ENCODE measurements at places on chromosomes 13 and 19.

DNA sequence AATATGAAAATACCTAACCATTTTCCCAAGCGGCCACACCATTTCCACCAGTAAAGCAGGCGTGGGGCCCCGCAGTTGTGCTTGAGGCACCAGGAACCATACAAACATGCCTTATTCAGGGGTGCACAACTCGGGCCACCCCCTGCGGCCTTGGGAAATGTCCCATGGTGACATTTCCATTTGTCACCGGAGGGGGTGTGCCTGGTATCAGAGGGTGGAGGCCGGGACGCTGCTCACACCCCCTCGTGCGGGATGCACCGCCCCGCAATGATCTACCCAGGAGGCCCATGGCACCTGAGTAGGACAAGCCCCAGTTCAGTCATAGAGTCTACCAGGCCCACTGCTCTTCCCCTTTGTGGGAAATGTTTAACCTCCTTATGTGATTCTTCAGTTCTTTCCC lies 218.8 kb downstream of the TEX29 start:
- no peak for DNase-seq

DNA sequence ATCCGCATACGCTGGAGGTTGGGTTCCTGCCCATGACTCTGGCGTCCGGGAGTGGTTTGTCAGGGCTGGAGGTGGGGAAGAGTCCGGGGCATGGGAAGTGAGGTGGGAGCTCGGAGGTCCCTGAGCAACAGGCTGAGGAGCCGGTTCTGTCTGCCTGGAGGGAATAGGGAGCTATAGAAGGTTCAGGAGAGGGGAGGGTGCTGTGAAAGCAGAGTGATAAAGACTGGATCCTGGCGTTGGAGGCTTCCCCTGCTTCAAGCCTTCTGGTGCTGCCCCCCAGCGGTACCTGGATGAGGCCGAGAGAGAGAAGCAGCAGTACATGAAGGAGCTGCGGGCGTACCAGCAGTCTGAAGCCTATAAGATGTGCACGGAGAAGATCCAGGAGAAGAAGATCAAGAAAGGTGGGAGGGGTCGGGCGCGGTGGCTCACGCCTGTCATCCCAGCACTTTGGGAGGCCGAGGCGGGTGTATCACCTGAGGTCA lies 2.6 kb downstream of the HMG20B start:
- DNase-seq, result no peak

- peak; percentile 73 for DNase-seq
Measured at GRCh38 chr13:23427342-23427843, 6.1 kb downstream of the SACS start.

DNA sequence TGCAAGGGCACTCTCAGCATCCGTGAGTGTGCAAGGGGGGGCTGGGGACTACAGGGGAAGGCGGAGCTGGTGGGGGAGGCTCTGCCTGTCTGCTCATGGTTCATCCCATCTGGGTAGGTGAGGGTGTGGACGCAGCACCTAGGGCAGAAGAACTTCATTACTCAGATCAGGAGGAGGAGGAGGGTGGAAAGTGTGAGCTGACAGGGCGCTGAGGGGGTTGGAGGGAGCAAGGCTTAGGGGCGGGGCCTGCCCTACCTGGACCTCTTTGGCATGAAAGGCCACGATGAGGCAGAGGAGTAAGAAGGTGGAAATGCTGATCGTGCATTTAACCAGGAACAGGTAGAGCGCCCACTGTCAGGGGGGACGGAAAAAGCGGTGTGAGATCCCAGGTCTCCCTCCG lies 4.5 kb downstream of the KCNN4 start:
- no peak for DNase-seq

- DNase-seq, result no peak
Measured at GRCh38 chr13:80962173-80962572, 621.2 kb upstream of the SPRY2 start.

- DNase-seq, result no peak
Measured at GRCh38 chr19:56137405-56137804, 3.7 kb upstream of the ZNF444 start.

DNA sequence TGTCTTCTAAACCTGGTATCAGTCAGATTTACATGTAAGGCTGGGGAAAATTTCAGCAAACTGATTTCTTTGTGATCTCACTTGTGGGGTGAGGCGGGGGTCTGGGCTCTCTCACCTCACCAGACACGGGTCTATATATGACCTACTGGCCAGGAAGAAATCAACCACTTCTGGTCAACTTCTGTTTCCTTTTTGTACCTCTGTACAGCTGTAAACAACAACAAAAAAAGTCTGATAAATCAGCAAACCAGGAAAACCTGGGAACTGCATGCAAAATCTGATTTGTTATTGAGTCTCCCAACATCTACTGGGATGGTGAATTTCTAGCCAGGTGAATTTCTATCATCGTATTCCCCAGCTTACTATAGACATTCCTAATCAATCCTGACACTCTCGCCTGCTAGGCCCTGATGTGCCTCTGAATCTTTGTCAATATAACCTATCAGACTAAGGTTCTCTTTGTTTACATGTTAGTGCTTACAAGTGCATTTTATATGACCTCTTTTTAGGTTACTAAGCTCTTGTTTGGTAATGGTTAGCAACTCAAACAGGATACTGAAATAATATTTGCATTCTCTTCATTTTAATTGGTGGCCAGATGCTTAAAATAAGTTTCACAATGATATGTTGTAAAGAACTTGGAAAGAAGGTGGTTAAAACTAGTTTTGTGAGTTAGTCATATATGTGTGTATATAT lies 77.7 kb downstream of the LRRC63 start:
- no peak for DNase-seq

GRCh38 chr13:30502237-30502636 lies 36.5 kb upstream of the HMGB1 start:
- DNase-seq, result no peak

- DNase-seq, result no peak
Measured at GRCh38 chr13:113129921-113130750, 7.5 kb downstream of the F10 start.

DNA sequence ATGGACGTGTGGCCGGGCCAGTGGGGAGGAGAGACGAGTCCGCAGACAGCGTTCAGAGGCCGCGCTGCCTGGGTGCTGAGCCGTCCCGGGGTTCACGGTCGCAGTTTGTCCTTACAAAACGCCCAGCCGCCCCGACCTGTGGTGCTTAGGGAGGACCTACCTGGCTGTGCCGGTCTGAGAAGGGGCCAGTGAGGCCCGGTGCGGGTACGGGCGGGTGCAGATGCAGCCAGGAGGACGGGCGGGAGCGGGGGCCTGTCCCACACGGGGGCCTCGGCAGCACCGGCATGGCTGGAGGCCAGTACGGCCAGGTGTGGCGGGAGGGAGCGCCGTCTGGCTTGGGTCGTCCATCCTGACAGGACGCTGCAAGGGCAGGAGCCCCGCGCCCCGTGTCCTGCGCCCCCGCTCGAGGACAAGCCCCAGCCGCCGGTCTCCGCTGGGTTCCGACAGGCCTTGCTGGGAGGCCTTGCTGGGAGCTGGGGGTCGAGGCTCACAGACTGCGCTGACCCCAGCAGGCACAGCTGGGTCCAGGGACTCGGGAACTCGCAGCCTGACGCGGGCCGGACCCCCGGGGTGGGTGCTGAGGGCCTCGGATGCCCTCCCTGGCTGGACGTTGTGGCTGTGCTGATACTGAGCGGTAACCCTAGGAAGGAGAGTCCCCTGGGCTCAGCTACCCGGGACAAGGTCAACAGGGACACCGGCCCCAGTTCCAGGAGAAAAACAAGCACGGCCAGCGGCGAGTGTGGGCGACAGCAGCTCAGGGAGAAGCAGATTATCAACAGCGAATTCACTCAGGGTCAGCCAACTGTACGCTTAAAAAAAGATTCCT lies 5.3 kb upstream of the PROZ start:
- no peak for DNase-seq

DNA sequence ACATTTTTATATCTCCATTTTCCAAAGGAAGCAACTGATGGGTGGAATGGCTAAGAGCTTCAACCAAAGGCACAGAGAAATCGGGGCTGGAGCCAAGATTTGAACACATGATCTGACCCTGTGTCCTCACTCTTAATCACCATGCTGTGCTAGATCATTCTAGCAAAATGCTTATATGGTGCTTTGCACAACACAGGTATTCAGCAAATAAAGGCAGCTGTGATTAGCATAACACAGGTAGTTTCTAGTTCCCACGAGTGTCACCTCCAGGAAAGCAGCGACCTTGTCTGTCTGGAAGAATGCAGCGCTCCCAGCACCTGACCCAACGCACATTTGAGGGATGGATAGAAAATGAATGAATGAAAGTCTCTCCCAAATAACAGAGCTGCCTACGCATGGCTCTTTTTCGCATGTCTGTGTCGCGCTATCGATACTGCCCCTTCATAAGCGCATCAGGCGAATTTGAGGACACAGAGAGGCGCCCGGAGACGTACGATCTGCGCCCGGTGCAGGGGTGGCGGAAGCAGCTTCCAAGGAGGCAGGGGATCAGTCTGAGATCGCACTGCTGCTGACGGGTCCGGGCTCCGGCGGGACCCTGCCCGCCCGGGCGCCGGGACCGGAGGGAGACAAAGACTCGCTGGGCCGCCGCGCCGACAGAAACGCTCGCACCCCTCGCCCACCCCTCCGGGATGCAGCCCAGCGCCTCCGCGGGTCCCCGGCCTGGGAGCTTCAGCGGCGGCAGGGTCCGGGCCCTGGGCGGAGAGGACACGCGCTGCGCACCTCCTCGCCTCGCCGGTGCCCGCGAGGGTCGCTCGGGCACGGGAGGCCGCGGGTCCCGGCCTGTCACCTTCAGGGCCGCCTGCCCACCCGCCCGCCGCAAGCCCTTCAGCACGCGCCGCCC lies 609 bp downstream of the EPS15L1 start:
- DNase-seq, result no peak

- no peak for DNase-seq
Measured at GRCh38 chr13:34078334-34078999, 260.5 kb downstream of the RFC3 start.

DNA sequence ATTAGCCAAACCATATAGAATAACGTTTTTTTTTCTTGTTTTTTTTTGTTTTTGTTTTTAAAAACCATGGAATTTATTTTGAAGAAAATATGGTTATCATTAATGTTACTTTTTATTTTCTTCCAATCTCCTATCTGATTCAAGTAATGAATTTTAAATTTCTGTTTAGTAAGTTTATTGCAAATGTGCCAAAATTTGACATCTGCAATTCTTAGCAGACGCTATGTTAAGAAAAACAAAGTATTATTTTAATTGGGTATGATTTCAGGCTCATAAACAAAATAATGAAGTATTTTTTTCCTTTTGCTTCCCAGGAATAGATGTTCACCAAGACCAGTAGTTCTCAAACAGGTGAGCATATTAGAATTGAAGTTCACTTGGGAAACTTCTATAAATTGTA lies 63.1 kb downstream of the POSTN start:
- no peak for DNase-seq

DNA sequence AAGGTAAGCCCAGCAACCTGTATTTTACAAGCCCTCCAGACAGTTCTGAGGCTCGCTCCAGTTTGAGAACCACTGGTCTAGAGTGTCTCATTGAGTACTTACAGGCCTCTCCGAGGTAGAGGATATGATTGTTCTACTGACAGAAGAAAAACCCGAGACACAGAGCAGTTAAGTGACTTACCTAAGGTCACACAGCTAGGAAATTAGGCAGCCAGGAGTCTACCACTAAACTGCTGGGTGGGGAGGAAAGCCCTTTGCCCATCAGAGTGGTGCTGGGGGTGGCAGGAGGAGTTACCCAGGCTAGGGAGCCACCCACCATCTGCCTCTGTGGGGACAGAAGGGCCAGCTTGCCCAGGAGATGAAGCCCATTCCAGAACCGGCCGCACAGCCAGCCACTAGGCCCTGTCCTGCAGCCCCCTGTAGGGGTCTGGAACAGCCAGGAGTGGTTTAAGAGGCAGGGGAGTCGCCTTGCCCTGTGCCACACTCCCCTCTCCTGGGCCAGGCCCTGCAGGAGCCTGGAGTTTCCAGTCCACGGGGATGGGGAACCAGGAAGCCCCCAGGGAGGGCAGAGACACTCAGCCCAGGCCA lies 703 bp downstream of the RASGRP4 start:
- DNase-seq, result no peak

DNA sequence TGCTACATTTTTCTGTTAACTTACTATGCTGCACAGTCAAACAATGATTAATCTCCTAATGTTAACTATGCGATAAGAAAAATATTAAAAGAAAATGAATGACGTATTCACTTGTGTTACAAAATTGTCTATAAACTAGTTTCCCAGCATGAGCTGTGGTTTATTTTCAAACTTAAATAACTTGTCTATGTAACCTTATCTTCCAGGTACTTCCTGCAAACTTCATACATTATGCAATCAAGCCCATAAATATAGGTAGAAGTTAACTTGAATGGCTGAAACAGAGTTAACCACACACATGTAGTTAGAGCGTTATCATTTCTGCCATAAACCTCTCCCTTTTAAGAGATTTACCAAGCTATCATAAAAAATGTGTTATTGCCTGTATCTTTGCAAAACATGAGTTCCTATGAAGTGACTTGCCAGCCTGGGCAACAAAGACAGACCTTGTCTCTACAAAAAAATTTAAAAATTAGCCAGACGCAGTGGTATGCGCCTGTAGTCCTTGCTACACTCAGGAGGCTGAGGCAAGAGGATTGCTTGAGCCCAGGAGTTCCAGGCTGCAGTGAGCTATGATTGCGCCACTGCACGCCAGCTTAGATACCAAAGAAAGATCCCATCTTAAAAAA lies 17.7 kb upstream of the KLF5 start:
- no peak for DNase-seq

- DNase-seq, result no peak
Measured at GRCh38 chr19:32130332-32130731, 215.1 kb upstream of the ZNF507 start.

- no peak for DNase-seq
Measured at GRCh38 chr13:113320226-113320875, 23.3 kb downstream of the LAMP1 start.

DNA sequence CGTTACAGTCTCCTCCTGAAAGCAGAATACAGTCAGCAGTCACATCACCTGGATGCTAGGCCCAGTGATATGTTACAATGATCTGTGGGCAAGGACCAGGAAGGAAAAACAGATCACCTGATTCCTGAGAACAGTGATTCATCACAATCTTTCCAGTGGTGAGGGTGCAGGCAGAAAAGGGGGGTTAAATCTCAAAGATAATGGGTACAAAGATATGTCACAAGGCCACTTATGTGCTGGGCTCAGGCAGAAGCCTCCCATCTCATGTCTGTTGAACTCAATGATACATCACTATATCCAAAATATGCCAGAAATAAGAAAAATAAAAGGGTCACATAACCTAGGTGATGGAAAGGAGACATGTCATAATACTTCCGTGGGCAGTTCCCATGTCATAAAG lies 10.8 kb upstream of the ZNF91 start:
- DNase-seq, result no peak

DNA sequence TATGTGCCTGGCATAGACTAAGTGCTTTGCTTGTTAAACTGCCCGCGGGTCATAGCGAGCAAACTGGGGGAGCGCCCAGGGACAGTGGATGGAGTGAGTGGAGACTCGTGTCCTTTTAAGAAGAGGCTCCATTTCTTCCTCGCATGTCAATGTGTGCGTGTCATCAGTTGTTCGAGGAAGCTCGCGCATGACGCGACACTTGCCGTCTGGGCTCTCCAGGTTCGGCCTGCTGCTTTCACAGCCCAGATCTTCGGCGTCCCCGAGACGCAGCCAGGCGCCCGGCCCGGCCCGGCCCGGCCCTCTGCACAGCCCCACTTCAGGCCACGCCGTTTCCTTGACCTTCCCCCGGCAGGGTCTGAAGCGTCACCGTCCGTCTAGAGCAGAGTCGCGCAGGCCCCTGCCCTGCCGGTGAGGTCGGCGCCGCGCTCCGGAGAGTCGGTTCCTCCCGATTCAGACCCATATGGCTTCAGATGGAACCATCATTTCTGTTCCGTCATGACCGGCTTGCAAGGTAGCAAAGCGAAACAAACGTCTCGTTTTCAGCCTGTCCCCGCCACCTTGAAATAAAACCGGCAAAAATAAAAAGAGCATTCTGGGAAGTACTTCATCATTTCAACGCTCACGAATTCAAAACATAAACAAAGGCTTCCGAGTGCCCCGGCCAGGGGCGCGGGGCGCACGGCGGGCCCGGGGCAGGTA lies 599 bp upstream of the ARHGEF7 start:
- DNase-seq, result no peak
